ENCODE measurements at places on chromosomes 3 and 15.

GRCh38 chr3:128965818-128966217, 28.1 kb downstream of the CFAP92 start:
- DNase-seq = no peak

DNA sequence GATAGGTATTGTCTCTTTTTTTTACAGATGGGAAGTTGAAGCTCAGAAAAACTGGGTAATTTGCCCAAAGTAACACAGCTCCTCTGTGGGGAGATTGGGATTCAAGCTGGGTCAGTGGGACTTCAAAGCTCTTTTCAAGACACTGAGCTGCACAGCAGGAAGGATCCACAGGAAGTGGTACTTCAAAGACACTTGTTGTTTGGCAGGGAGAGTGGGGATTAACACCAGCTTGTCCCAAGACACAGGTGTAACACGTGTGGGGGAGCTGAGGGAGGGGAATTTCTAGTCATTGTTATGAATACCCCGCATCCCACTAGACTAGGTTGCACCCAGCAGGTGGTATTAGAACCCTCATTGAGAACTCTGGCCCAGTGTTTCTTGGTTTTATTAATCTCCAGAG, 116.0 kb downstream of the FOXB1 start:
- no peak for DNase-seq

GRCh38 chr3:146184241-146185015, 23.4 kb upstream of the PLOD2 start:
- no peak for DNase-seq

GRCh38 chr3:147410526-147411237, 1.5 kb downstream of the ZIC1 start:
- DNase-seq = no peak

- DNase-seq = peak; percentile 5
Measured at GRCh38 chr3:140898340-140899180, 43.1 kb upstream of the SLC25A36 start.

GRCh38 chr3:45412763-45413162, 24.4 kb downstream of the LARS2 start:
- no peak for DNase-seq

GRCh38 chr3:103873021-103873420, 1438.2 kb downstream of the ZPLD1 start:
- DNase-seq = no peak

DNA sequence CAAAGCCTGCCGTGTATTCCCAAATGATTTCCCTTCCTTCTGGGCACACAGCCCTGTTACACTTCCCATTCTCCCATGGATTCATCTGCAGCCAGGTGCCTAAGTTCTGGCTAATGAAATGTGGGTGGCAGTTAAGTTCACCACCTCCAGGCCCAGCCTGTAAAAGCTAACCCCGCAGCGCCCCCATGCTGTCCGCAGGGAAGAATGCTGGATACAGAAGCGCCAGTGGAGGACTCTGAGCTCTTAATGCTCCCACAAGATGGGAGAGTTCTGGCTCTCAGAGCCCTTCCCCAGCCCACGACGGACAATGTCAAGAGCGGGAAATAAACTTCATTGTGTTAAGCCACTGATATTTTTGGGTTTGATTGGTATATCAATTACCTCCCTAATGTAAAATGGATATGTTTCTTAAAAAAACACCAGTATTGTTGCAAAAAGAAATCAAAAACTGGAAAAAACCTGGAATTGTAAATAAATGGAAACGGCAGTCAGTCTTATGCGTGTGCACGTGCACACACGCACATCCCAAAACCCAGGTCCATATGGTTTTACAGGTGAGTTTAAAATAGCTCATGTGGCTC, 37.7 kb upstream of the FGD5 start:
- DNase-seq = no peak

- no peak for DNase-seq
Measured at GRCh38 chr3:102727340-102727739, 292.5 kb downstream of the ZPLD1 start.

- no peak for DNase-seq
Measured at GRCh38 chr3:134790065-134790464, 5.0 kb upstream of the EPHB1 start.

DNA sequence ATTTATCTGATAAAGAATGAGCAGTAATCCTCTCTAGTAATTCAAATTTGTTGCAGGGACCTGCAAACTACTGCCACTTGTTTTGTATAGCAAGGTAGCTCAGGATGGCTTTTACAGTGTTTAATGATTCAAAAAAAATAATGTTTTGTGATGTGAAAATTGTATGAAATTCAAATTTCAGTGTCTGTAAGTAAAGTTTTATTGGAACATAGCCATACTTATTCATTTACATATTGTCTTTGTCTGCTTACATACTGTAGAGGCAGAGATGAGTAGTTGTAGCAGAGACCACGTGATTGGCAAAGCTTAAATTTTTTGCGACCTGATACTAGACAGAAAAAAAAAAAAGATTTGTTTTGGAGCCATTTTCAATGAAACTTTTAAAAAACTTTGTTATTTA, 6.5 kb upstream of the UTS2B start:
- no peak for DNase-seq

DNA sequence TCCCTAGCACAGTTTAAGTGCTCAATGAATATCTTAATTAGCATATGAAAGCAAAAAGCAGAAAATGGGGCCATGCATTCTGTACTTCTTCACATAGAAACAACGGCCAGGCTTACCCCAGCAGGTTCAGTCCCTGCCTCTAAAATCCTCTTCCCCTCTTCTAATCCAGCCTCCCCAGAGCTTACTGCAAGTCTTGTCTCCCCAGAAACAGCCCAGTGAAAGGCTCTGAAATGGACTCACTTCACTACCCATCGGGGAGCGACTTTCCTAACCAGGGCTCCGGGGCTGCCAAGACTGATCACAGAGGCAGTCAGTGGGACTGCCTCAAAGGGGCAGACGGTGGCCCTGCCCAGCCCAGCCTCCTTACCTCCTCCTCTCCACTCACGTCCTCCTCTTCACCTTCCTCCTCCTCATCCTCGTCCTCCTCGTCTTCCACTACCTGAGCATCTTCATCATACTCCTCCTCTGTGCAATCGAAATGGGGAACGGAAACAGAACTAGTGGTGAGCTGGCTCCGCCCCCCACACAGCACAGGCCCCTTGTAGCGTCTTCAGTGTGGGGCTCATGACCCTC, 38.0 kb downstream of the ANP32A start:
- no peak for DNase-seq

DNA sequence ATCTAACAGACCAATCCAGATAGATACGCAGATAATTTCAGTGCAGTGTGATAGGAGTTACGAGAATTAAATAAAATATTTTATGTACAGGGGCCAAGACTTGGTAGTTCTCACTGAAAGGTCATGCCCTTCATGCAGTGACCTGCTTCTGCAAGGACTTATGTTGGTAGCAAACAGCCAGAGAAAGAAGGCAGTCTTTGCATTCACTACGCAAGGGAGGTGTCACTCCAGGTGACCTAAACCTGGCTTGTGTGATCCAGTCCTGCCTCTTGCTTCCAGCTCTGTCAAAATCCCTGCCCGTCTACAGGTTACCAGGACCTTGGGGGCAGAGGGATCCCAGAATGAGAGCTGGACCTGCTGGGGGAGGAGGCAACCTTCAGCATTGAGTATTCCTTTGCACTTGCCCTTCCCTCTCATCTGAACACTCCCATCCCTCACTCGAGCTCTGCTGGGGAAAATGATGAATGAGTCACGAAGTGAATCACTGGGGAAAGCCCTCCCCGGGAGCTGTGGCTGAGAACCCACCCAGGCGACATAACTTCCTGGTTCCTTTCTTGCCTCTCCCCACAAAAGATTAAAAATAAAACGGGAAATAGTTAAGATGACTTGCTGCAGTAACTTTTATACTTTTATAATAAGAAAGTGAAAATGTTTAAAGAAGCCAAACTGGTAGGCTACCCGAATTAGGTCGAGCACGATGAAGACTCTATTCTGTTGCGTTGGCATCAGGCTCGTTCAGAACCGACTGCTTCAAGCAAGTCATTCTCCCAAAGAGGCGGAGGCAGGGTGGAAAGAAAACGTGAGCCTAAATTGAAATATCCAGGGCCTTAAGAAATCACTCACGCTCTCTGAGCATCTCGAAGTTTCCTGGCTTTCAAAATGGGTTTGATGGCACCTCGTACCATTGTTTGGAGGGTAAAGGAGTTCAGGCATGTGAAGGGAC, 216.1 kb downstream of the SLCO3A1 start:
- peak; percentile 61 for DNase-seq

DNA sequence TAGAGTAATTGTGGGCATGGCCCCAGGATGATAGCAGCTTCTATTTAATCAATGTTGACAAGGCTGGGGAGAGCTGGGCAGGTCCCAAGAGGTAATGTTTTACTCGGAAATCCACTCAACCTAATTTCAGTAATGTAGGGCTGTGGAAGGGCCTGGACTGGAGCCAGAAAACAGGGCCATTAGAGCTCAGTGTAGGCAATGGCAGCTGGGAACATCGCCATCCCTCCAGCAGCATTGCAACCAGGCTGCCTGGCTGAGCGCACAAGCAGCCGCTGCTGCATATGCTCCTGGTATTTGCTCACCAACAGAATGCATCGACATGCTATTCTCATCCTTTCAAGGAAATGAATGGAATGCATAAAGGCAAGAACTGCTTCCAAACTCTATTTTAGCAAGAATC, 90.0 kb downstream of the GAP43 start:
- no peak for DNase-seq

DNA sequence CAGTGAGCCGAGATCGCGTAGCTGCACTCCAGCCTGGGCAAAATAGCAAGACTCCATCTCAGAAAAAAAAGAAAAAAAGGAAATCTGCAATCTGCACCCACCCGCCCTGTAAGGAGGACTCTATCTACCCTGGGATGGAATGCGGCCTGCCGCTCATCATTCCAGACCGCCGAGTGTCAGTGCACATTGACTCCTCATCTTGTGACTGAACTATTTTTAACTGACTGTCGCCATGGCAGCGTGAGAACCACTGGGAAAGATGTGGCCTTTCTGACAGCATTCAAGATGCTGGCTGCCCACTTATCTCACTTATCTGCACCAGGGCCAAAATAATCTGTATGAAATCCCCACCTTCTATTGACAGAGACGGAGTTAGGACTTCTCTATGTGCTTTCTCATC, 38.8 kb upstream of the ANKRD34C start:
- no peak for DNase-seq
